ENCODE measurements at places on chromosomes 3 and 15. TPM values are rescaled to one million over a fixed set of nuclear protein-coding genes. Genes with fewer than 3 reads are reported as not detected.

- H3K4me3 ChIP-seq = no peak overlapping the region
- no peak for DNase-seq
- no peaks in the 10 kb centered on the region for H3K4me1 ChIP-seq
- no peaks in the 10 kb centered on the region for H3K36me3 ChIP-seq
- no peaks in the 10 kb centered on the region for H3K27me3 ChIP-seq
These were observed 89.7 kb upstream of the CGNL1 start for GRCh38 chr15:57286446-57287122.

- no peak overlapping the region for H3K4me3 ChIP-seq
- no peak overlapping the region for H3K27ac ChIP-seq
- no peaks in the 10 kb centered on the region for H3K27me3 ChIP-seq
- DNase-seq = no peak
- H3K4me1 ChIP-seq = peaks cover 8% of the 10 kb centered on the region
These were observed 22.1 kb downstream of the CPN2 start for GRCh38 chr3:194328942-194329582.

DNA sequence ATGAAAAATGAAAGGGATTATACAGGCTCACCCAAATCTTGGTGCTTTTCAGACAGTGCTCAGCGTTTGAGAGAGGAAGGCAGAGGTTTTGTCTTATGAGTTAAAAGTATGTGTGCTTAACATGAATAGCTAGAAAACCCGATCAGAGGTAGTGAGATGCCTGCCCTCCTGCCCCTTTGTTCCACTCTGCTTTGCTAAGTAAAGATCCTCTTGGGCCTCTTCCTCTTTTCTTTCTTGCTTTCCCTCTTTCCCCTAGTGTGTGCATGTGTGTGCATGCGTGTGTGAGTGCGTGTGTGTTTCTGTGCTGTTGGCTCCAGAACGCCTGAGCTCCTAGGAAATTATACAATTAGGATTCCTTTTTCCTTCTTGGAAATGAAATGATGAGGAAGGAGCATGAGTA lies 261.3 kb upstream of the NR2E3 start:
- peaks cover 12% of the 10 kb centered on the region for H3K4me1 ChIP-seq
- no peak overlapping the region for H3K4me3 ChIP-seq
- no peak for DNase-seq

- H3K27me3 ChIP-seq = no peaks in the 10 kb centered on the region
- peak overlapping the region; percentile 64 for H3K27ac ChIP-seq
- DNase-seq = peak; percentile 54
These were observed 26.3 kb downstream of the LIPC start for GRCh38 chr15:58458076-58458475.

DNA sequence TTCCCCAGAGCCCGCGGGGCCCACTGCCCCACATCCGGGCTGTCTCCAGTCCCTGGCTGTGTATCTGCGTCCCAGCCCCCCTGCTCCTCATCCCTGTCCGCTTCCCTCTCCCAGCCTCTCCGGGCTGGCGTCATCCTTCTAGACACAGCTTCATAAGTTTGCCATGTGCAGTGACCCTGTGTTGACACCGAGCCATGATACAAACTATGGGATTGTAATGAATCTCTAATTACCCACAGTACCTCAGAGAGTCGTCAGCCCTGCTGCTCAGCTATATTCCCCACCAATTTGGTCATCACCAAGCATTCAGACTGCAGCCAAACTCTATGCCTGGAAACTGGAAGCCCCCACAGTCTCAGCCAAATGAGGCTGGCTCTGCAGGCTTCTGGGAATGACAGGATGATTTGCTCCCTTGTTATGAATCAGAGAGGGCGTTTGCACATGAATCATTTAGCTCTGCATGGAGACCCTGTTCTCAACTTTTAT lies 466.1 kb upstream of the ATP11B start:
- DNase-seq = no peak
- no peak overlapping the region for H3K4me3 ChIP-seq
- no peaks in the 10 kb centered on the region for H3K27me3 ChIP-seq
- no peak overlapping the region for H3K27ac ChIP-seq
- no peaks in the 10 kb centered on the region for H3K36me3 ChIP-seq

- H3K4me1 ChIP-seq = peaks cover 17% of the 10 kb centered on the region
- H3K27ac ChIP-seq = no peak overlapping the region
- no peak for DNase-seq
- H3K36me3 ChIP-seq = peaks cover 3% of the 10 kb centered on the region
- H3K4me3 ChIP-seq = no peak overlapping the region
- H3K27me3 ChIP-seq = no peaks in the 10 kb centered on the region
These were observed 3.8 kb downstream of the TM2D3 start for GRCh38 chr15:101648356-101648755.

GRCh38 chr3:107990926-107991325 lies 99.9 kb downstream of the CD47 start:
- no peak overlapping the region for H3K27ac ChIP-seq
- H3K4me3 ChIP-seq = no peak overlapping the region
- H3K4me1 ChIP-seq = peaks cover 48% of the 10 kb centered on the region
- no peak for DNase-seq
- H3K36me3 ChIP-seq = no peaks in the 10 kb centered on the region
- H3K27me3 ChIP-seq = no peaks in the 10 kb centered on the region

DNA sequence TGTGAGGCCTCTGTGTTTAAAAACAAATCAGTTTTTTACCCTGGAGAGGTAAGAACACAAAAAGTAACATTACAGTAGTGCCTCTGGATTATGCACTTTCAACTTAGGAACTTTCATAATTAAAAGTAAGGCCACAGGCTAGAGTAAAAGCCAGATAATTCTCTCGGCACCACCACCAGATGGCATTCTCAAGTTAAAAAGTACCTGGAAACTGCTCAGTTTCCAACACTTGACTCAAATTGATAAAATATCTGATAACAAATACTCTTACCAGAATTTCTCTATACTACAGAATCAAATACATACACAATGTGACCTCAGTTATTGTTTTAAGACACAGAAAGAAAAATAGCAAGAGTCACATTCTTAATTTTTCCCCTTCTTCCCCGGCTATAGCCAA lies 19.9 kb downstream of the SPICE1 start:
- no peaks in the 10 kb centered on the region for H3K36me3 ChIP-seq
- H3K27me3 ChIP-seq = no peaks in the 10 kb centered on the region
- no peak overlapping the region for H3K4me3 ChIP-seq
- H3K27ac ChIP-seq = no peak overlapping the region

GRCh38 chr3:193775421-193776077 lies 182.5 kb downstream of the OPA1 start:
- H3K4me3 ChIP-seq = no peak overlapping the region
- no peak overlapping the region for H3K27ac ChIP-seq
- no peak for DNase-seq
- no peaks in the 10 kb centered on the region for H3K27me3 ChIP-seq
- H3K36me3 ChIP-seq = no peaks in the 10 kb centered on the region
- peaks cover 13% of the 10 kb centered on the region for H3K4me1 ChIP-seq

DNA sequence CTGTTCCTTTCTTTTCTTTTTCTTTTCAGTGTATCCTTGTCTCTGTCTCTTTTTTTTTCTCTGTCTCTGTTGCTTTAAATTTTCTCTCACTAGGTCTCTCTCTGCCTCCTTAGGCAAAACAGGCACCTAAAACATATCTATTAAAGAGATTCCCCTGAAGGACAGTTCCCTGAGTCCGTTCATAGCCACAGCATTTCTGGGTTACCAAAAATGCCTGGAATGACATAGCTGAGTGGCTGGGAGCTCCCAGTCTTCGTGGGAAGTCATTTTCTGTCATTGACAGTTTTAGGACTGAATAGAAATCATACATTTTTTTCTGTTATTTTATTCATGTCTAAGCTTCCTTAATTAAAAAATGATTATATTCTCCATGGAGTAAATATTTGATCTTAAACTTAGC lies 323.8 kb upstream of the AZI2 start:
- H3K4me3 ChIP-seq = no peak overlapping the region
- H3K27ac ChIP-seq = no peak overlapping the region
- no peaks in the 10 kb centered on the region for H3K36me3 ChIP-seq
- no peaks in the 10 kb centered on the region for H3K27me3 ChIP-seq
- no peaks in the 10 kb centered on the region for H3K4me1 ChIP-seq

DNA sequence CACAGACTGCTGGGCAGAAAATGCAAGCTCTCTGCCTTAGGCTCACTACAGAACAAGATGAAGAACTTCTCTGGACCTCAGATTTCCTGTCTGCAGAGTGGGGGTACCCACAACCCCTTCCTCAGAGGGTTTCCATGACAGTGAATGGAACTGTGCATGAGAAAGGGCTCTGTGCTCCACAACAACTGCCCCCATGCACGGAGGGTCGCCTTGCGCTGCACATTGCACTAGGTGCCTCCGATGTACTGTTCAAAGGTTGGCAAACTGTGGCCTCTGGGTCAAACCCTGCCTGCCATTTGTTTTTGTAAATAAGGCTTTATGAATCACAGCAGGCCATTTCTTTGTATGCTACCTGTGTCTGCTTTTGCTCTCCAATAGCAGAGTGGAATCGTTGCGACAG lies 172.0 kb downstream of the RAB11A start:
- no peaks in the 10 kb centered on the region for H3K36me3 ChIP-seq
- no peak overlapping the region for H3K4me3 ChIP-seq
- H3K27ac ChIP-seq = no peak overlapping the region
- H3K27me3 ChIP-seq = peaks cover 23% of the 10 kb centered on the region

- H3K4me3 ChIP-seq = no peak overlapping the region
- H3K4me1 ChIP-seq = peaks cover 11% of the 10 kb centered on the region
- no peak overlapping the region for H3K27ac ChIP-seq
- no peaks in the 10 kb centered on the region for H3K36me3 ChIP-seq
- no peak for DNase-seq
- H3K27me3 ChIP-seq = no peaks in the 10 kb centered on the region
These were observed 73.9 kb upstream of the NR2E3 start for GRCh38 chr15:71736286-71736947.

- no peak overlapping the region for H3K4me3 ChIP-seq
- DNase-seq = no peak
- H3K4me1 ChIP-seq = no peaks in the 10 kb centered on the region
- H3K27me3 ChIP-seq = no peaks in the 10 kb centered on the region
- H3K27ac ChIP-seq = no peak overlapping the region
These were observed 2.5 kb downstream of the MAP3K13 start for GRCh38 chr3:185365291-185366073.

GRCh38 chr3:39288300-39288808 lies 8.5 kb upstream of the CX3CR1 start:
- no peaks in the 10 kb centered on the region for H3K36me3 ChIP-seq
- H3K4me1 ChIP-seq = no peaks in the 10 kb centered on the region
- H3K4me3 ChIP-seq = no peak overlapping the region
- no peak overlapping the region for H3K27ac ChIP-seq
- peak; percentile 89 for DNase-seq

DNA sequence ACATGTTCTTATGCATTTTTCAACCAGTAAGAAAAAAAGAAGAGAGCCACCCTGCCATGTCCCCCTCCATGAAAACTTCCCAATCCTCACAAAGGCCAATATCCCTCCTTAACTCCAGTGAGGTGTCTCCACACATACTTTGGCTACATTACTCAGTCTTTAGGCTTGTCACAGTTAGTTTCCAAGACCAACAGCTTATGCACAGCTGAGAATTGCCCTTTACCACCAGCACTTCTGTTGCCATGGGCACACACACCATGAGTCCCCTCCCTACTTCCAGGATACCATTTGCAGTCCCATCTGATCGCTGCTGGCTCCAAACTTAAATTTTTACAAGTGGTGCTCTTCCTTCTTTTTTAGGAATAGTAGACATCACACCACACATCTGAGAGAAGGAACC lies 150.3 kb upstream of the STRIT1 start:
- no peak for DNase-seq
- no peaks in the 10 kb centered on the region for H3K27me3 ChIP-seq
- no peak overlapping the region for H3K4me3 ChIP-seq
- H3K4me1 ChIP-seq = no peaks in the 10 kb centered on the region
- no peak overlapping the region for H3K27ac ChIP-seq

DNA sequence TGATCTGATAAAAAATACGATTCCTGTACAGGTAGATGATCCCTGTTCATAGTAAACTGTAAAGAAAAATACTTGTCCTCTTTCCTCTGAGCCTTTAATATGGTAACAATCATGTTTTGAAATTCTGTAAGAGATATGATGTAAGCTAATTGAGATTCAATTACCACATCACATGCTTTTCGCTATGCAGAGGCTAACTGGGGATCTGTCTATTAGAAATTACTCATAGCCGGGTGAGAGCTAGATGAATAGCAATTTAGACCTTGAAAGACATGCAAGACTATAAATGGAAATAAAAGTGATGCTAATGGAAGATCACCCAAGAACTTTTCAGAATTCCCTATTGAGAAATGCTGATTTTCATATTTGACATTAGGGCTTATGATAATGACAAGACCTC lies 579.9 kb upstream of the ZNF717 start:
- no peak overlapping the region for H3K27ac ChIP-seq
- no peaks in the 10 kb centered on the region for H3K4me1 ChIP-seq
- H3K27me3 ChIP-seq = no peaks in the 10 kb centered on the region
- no peak overlapping the region for H3K4me3 ChIP-seq
- no peak for DNase-seq
- H3K36me3 ChIP-seq = no peaks in the 10 kb centered on the region

- peak; percentile 16 for DNase-seq
- no peaks in the 10 kb centered on the region for H3K36me3 ChIP-seq
These were observed 1.4 kb downstream of the DNAJA4 start for GRCh38 chr15:78265752-78266224.

DNA sequence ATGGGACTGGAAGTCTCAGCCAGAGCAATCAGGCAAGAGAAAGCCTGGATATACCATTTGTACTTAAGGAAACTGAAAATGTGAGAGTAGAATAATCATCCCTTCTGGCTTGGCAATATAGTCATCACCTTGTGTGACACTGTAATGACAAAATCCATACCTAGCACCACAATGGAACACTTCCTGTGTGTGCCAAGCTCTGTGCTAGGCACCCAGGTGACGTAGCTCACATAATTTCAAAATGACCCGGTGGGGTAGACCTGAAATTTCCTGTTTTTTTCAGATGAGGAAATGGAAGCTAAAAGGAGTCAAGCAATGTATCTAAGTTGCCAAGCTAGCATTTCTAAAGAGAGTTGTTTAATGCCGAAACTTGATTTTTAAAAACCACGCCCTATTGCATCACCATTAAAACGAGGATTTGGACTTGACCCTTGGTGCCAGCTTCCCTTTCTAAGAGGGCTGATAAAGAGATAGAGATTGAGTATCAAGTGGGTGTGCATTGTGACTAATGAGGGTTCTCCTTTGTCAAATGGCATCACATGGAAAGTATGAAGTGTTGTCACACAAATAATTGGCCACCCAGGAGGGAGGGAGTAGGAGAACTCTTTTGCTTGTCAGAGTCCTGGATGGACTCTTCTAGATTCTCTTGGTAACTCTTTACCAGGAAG lies 141.3 kb upstream of the PDZRN3 start:
- H3K36me3 ChIP-seq = no peaks in the 10 kb centered on the region
- H3K27me3 ChIP-seq = no peaks in the 10 kb centered on the region
- peak overlapping the region; percentile 91 for H3K27ac ChIP-seq
- H3K4me1 ChIP-seq = peaks cover 5% of the 10 kb centered on the region

- no peak overlapping the region for H3K27ac ChIP-seq
- no peaks in the 10 kb centered on the region for H3K27me3 ChIP-seq
- DNase-seq = no peak
- H3K4me3 ChIP-seq = no peak overlapping the region
- no peaks in the 10 kb centered on the region for H3K36me3 ChIP-seq
These were observed 363.7 kb upstream of the RGMA start for GRCh38 chr15:93452537-93453211.

GRCh38 chr3:156826896-156827882 lies 1.0 kb downstream of the LEKR1 start:
- H3K4me1 ChIP-seq = peaks cover 10% of the 10 kb centered on the region
- no peaks in the 10 kb centered on the region for H3K36me3 ChIP-seq
- H3K27ac ChIP-seq = peak overlapping the region; percentile 100
- no peaks in the 10 kb centered on the region for H3K27me3 ChIP-seq

AQP9 gene
- 0.57 TPM for total RNA-seq

ESYT3 gene
- total RNA-seq = 0.60 TPM

ATP13A5 gene
- total RNA-seq = not detected

ATP8B4 gene
- total RNA-seq = 9.5 TPM

NTRK3 gene
- 4.9 TPM for total RNA-seq

CMC1 gene
- 22.6 TPM for total RNA-seq

SLC15A2 gene
- 6.5 TPM for total RNA-seq

HGD gene
- total RNA-seq = 64.6 TPM

STAC gene
- 0.13 TPM for total RNA-seq

IL17RD gene
- total RNA-seq = 6.2 TPM

FEZF2 gene
- total RNA-seq = not detected

Measured in hepatocyte (in vitro differentiated cells).